Osteoblast (primary cell): ENCODE measurements at places on chromosomes 12 and 14. TPM values are rescaled to one million over a fixed set of nuclear protein-coding genes. Genes with fewer than 3 reads are reported as not detected.

Gene EMP1
- 106 and 114 TPM in 2 replicates for total RNA-seq

GRCh38 chr12:128969480-128970055 lies 116.3 kb downstream of the GLT1D1 start:
- no peak for DNase-seq

DNA sequence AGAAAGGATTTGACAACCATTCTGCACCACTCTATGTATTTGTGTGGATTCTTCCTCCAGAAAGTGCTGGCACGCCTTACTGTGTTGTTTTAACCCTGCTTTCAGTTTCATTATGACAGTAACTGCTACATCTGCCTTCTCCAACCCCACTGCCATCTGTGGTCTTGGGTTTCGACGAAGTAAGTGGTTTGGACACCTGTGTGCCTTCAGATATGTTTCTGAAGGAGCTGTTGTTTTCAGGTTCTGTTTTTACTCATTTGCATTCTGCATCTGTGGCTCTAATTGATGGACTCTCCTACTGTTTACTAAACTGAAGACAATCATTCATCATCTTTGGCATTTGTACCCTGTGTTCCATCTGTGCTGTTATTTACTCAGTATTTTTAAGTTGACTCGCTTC lies 4.1 kb downstream of the TSHR start:
- DNase-seq: no peak

GRCh38 chr12:93103154-93103553 lies 174.1 kb upstream of the EEA1 start:
- DNase-seq: no peak

GRCh38 chr12:119457271-119457670 lies 122.7 kb downstream of the CCDC60 start:
- no peak for DNase-seq

DNA sequence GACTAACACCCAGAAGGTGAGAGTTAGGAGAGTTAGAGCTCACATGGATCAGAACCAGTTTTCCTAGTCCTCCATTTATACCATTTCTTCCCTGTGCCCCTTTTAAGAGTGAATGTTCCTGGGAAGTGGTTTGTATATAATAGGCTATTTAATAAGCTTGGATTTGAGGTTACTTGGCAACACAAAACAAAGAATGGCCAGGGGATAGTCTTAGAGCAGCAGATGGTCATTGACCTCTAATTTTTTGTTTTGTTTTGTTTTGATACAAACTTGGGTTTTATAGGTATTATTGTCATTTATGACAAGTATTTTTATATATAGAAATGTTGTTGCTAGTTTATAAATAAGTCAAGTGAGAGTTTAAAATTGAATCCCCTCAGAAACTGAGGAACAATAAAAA lies 35.8 kb downstream of the VEZT start:
- no peak for DNase-seq

- peak; percentile 95 for DNase-seq
Measured at GRCh38 chr14:90820958-90821357, 4.7 kb upstream of the TTC7B start.
